ENCODE measurements at places on chromosomes 4 and X.

DNA sequence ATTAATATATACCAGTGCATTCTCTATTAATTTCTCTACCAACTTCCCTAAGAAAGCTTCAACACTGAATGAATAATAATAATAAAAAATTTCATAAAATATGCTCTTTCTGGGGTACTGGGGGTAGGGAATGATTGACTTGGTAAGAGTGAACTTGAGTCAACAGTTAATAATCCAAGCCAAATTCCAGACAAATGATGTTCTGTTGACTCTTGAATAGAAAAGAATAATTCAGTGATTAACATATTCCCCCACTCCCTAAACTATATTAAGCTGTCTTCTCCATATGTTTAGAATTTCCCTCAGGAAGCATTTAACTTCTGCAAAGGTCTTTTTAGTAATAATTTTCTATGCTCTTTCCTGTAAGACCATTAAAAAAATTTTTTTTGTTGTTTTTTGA lies 12.3 kb downstream of the PGRMC2 start:
- no peak for DNase-seq

DNA sequence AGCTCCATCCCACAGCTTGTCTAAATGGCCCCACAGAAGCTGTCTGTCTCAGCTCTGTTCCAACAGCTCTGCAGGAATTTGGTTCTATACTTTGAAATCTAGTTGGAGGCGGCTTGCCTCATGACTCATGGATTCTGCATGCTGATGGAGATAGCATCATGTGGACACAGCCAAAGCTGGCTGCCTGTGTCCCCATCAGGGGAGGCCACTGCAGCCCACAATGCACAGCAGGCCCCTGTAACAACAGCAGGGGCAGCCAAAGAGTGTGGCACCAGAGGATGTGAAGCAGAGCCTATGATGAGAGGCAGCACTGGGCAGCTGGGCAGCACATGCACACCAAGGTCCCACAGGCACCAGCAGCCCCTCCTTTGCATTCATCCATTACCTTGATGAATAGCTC lies 67.2 kb downstream of the DCAF12L1 start:
- DNase-seq: no peak

DNA sequence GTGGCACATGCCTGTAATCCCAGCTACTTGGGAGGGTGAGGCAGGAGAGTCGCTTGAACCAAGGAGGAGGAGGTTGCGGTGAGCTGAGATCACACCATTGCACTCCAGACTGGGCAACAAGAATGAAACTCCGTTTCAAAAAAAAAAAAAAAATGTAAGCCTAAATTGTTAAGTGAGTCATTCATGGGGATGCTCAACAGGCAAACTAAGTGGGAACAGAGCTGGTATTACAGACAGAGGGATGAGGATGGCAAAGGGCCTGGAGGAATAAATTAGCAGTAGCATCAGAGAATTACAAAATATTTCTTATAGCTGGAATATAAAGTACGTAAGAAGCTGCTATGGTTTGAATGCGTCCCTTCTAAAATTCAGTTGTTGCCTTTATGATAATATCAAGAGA lies 43.4 kb upstream of the OGT start:
- no peak for DNase-seq

GRCh38 chrX:116417214-116417613 lies 19.2 kb upstream of the SLC6A14 start:
- no peak for DNase-seq

Measured in AML-193 (cell line).